ENCODE measurements at places on chromosomes 7 and 10.

- DNase-seq = no peak
Measured at GRCh38 chr7:47730142-47730541, 148.2 kb upstream of the TNS3 start.

GRCh38 chr7:142886866-142887265 is 1.3 kb upstream of the TRPV6 start:
- DNase-seq = no peak

GRCh38 chr7:143323653-143324052 is 7.7 kb downstream of the CLCN1 start:
- DNase-seq = no peak

GRCh38 chr7:147151661-147152060 is 1035.1 kb downstream of the CNTNAP2 start:
- DNase-seq = no peak

GRCh38 chr7:4051696-4052095 is 630.4 kb upstream of the FOXK1 start:
- DNase-seq = no peak
